ENCODE measurements at places on chromosomes 2 and 18. TPM values are rescaled to one million over a fixed set of nuclear protein-coding genes. Genes with fewer than 3 reads are reported as not detected.

- H3K27me3 ChIP-seq = no peaks in the 10 kb centered on the region
- no peak overlapping the region for H3K4me3 ChIP-seq
- peaks cover 54% of the 10 kb centered on the region for H3K36me3 ChIP-seq
- H3K4me1 ChIP-seq = peaks cover 43% of the 10 kb centered on the region
- no peak overlapping the region for H3K27ac ChIP-seq
Measured at GRCh38 chr2:237995036-237995435, 28.2 kb downstream of the UBE2F start.

- no peak overlapping the region for H3K4me3 ChIP-seq
- H3K36me3 ChIP-seq = peaks cover 46% of the 10 kb centered on the region
- DNase-seq = no peak
- H3K4me1 ChIP-seq = peaks cover 4% of the 10 kb centered on the region
- H3K27me3 ChIP-seq = no peaks in the 10 kb centered on the region
Measured at GRCh38 chr2:101864426-101864825, 127.3 kb upstream of the IL1R2 start.

- H3K27me3 ChIP-seq = no peaks in the 10 kb centered on the region
- H3K36me3 ChIP-seq = no peaks in the 10 kb centered on the region
- no peaks in the 10 kb centered on the region for H3K4me1 ChIP-seq
- H3K4me3 ChIP-seq = no peak overlapping the region
- no peak for DNase-seq
- H3K27ac ChIP-seq = no peak overlapping the region
Measured at GRCh38 chr2:185433824-185434223, 304.8 kb upstream of the FSIP2 start.

- no peaks in the 10 kb centered on the region for H3K4me1 ChIP-seq
- DNase-seq = no peak
- no peak overlapping the region for H3K27ac ChIP-seq
- no peaks in the 10 kb centered on the region for H3K36me3 ChIP-seq
Measured at GRCh38 chr2:164719996-164720941, 99.0 kb upstream of the GRB14 start.

The CYRIA gene
- total RNA-seq = 2.5 TPM

- H3K27me3 ChIP-seq = peaks cover 8% of the 10 kb centered on the region
- H3K27ac ChIP-seq = no peak overlapping the region
- no peak for DNase-seq
- no peaks in the 10 kb centered on the region for H3K4me1 ChIP-seq
Measured at GRCh38 chr2:16765356-16765755, 99.7 kb upstream of the CYRIA start.

GRCh38 chr2:108355906-108356734 lies 21.6 kb upstream of the SULT1C4 start:
- DNase-seq = no peak
- no peaks in the 10 kb centered on the region for H3K4me1 ChIP-seq
- no peaks in the 10 kb centered on the region for H3K36me3 ChIP-seq
- H3K27ac ChIP-seq = no peak overlapping the region

The DCDC2C gene
- total RNA-seq = not detected
